Activated T-helper 9 cell treated with anti-CD3 and anti-CD28 coated beads, Interleukin-2, amount 50 U/mL, for 16 hours (primary cell): ENCODE measurements at places on chromosomes 16 and 17.

- no peak for DNase-seq
These were observed 9.5 kb downstream of the UTS2R start for GRCh38 chr17:82380860-82381702.

- no peak for DNase-seq
These were observed 2.4 kb downstream of the CD7 start for GRCh38 chr17:82314727-82315605.

DNA sequence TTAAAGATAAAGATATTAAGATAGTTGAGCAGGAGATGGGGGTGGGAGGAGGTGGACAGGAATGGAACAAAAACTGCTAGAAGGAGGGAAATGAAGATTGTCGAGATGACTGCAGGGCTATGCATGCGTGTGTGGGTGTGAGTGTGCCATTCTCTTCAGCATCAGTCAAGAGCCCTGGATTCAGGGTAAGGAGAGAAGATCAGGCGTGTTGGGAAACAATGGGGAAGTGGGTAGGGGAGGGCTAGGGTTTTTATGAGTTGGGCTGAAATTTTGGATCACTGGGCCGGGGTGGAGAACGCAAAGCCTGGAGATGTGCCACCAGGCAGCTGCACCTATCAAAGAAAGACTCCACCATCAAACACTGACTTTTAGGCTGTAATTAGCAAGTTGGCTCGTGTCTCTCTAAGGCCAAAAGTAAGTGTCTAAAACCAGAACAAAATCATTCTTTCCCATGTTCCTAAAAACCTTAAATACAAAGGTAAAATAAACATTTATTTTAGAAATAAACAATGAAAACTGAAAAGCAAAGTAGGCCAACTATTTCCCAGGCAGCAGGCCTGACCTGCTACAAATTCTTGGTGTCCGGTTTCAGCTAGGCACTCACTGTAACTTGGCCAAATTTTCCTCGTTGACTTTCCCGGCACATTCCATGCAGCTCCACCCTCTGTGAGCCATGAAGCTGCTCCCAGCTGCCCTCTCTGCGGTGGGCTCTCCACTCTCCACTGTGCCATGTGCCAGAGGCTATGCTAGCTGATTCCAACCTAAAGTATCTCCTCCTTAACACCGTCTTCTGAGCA is 4.2 kb downstream of the CDRT4 start:
- DNase-seq, result no peak

- DNase-seq, result no peak
These were observed 5.7 kb downstream of the IRX5 start for GRCh38 chr16:54936201-54936978.

DNA sequence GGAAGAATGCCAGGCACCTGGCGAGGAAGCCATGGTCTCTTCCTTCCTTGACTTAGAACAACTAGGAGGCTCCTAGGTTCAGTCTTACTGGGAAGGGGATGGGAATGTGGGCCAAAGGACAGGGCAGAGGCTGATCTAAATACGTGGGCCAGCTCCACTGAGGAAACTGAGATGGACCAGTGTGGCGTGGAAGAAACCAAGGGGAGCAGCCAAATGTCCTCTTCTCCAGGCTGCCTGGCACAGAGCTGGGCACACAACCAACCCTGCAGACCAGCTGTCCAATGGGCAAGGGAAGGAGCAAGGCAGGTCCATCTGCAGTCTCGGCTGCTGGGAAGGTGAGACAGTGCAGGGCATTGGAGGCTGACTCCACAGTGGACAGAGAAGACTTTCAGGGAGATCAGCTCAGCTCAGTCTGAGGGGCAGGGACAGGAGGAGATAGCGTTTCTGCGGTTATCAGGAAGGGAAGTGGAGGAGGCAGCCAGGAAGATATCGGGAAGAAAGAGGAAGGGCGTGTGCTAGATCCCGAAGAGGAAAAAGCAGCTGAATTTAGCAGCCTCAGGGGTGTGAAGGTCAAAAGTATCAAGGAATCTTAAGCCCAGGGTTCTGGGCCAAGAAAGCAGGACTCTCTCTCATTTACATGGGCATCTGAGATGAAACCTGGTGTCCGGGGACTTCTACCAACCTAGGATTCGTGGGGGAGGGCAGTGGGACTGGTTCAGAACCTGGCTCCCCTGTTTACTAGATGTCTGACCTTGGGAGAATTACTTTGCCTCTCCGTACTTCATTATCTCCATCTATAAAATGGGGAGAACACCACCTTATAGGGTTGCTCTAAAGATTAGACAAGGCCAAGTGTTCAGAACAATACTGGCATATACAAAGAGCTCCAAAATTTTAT is 1.8 kb downstream of the KIFC3 start:
- DNase-seq, result no peak

DNA sequence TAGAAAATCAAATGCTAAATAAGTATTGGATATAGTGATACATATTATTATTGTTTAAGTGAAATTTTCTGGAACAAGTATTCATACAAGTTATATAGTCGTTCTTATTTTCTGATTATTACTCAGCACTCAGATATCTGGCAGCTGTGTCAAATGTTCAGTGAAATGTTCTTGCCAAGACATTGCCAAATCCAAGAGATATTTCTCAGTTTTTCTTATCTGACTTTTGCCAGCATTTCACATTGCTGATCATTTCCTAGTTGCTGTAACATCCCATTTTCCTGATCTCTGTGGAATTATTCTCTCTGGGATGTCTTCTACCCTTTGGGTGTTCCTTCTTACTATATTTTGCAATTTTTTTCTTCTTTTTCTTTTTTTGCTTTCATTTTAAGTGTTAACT is 262.3 kb downstream of the KIF2B start:
- no peak for DNase-seq

DNA sequence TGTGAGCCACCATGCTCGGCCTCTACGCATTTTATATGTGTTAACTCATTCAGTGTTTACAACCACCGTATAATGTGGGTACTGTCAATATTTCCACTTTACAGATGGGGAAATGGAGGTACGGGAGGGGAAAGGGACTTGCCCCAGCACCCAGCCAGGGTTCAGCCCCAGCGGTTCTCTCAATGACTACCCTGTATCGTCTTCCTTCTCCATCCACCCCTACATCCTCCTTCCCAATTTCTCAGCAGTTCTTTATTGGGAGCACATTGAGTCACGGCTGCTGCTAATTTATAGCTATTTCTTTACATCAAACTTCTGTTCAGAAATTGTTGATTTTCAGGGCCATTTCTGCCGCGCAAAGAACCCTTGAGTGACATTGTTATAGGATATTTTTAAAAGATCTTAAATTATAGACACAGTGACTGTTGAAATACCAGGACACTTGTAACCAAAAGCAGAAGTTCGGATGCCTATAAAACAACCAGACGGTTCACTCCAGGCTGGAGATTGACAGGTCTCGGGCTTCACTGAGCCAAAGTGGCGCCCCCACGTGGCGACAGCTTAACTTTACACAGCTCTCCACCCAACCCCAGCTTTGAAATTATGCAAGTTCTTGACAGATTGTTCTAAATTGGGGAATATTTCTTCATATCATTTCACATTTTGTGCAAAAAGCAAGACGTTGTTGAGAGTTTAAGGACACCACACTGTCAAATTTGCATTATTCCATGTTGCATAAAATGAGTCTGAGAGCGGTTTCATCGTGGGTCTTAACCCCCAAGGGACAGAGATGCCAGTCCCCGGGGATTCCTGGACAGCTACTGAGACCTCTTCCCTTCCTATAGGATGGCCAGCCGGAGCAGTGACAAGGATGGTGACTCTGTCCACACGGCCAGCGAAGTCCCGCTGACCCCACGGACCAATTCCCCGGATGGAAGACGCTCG is 11.8 kb downstream of the SYT17 start:
- DNase-seq, result no peak

GRCh38 chr16:9597967-9598730 is 506.7 kb downstream of the HAPSTR1 start:
- DNase-seq, result no peak

DNA sequence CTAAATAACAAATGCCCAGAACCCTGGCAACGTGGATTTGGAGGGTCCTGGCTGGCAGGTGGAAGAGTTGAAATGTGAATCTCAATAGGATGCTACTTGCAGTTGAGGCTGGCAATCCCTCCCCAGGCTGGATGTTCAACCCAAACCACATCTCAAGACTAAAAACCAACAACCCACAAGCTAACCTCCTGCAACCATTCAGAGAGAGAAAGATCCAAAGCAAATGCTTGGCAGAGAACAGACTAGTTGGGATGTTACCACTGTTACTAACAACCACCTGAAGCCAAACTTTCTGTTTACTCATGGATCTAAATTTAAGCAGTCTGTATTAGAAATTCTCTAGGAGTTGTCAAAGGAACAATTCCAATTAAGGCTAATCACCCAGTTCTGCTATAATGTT is 27.9 kb downstream of the SMG6 start:
- no peak for DNase-seq

DNA sequence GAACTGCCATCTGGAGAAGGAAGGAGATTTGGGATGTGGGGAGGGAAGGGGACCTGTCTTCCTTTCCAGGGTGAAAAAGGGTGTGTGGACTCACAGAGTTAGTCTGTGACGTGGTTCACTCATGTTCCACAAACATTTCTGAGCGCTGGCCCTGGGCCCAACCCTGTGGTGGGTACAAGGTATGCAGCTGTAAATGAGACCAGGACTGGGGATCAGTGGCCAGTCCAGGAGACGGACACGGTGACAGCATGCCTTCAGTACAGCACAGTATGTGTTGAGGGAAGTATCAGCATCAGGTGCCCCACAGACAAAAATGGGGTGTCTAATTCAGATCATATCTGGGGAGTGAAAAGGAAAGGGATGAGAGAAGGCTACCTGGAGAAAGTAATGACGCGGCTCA is 5.5 kb upstream of the EPX start:
- DNase-seq, result no peak

DNA sequence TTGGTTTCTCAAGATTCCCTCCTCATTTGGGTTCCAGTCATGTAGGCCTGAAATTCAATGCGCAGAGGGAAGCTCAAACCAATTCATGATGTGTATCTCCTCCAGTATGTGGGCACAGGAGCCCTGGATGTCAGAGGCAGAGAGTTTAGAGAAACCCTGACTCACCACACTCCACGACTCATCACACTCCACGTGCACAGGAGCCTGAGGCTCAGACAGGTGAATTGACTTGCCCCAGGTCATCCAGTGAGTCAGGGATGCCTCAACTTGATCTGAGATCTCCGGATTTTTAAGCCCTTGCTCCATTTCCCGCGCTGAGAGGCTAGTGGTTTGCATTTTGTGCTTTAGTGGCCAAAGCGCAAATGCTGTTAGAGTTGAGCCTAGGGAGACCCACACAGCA is 183.9 kb downstream of the HAPSTR1 start:
- no peak for DNase-seq

- DNase-seq, result no peak
These were observed 11.1 kb downstream of the USP6 start for GRCh38 chr17:5126719-5127488.

DNA sequence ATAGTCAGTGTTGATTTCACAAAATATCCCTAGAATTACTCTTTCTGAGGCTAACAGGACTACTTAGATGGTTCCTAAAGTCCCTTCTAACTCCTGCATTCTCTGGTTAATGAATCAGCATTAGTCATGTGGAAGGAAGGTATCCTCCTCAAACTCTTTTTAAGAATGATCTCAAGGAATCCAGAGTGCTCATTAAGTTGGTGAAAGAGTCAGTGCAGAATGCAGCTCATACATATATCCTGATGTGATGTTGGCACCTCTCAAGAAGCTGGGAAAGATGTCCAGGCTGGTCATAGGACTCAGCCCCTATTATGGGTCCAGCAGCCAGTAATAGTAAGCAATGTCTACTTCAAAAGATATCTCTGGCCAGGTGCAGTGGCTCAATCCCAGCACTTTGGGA is 65.5 kb downstream of the PIGL start:
- DNase-seq, result no peak

DNA sequence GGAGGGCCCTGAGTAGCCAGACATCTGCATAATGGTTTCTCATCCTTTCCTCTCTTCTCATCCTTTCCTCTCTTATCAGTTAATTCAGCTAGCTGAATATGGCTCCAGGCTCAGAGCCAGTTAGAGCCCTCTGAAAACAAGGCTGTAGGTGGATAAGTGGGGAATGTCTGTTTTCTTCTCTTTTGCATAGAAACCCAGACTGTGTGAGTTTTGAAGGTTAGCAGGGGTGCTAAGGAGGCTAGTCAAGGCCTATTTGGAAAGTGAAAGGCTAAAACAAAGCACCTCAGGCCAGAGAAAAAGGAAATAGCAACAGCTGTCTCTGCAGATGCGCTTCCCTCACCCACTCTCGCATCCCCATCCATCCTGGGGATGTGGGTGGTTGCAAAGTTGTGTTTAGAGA is 420.9 kb downstream of the SHISA9 start:
- DNase-seq, result no peak

GRCh38 chr17:72945473-72945872 is 147.0 kb downstream of the SLC39A11 start:
- DNase-seq, result no peak

- no peak for DNase-seq
These were observed 48.3 kb upstream of the HAPSTR1 start for GRCh38 chr16:9042964-9043680.

DNA sequence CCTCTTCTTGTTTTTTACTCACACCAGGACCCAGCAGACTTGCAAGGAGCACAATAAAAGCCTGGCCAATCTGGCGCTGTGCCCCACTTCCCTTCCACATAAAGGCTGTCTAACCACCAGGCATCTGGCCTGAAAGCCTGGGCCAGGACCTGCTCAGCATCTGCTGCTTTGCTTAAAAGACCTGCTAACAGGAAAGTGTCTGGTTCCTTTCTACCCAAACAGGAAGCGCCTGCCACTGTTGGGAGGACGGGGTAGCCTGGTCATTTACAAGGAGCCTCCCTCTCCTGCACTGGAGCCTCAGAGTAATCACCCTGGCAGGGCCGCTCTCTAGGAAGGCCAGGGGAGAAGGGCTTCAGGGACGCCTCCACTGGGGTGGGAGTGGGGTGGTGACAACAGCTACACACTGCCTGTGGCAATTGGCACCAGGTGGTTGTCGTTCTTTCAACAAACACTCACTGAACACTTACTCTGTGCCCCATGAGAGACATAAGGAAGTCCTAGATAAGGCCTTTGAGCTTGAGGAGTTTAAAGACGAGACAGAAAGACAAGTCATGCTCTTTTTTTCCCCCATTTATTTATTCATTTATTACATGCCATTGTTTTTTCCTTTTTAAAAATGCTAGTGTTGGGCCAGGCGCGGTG is 6.3 kb upstream of the MMP28 start:
- DNase-seq, result no peak

GRCh38 chr16:84597528-84597896 is 20.4 kb downstream of the COTL1 start:
- no peak for DNase-seq

- no peak for DNase-seq
These were observed at the start of gene SLC9A5 for GRCh38 chr16:67248401-67249177. SLC9A5 (plus strand) TSS chr16:67248979; CDS start chr16:67249015, 36 bp downstream.

GRCh38 chr16:4631444-4631843 is 6.8 kb downstream of the MGRN1 start:
- no peak for DNase-seq

GRCh38 chr16:52561910-52562741 is 15.2 kb upstream of the TOX3 start:
- no peak for DNase-seq
